Renal pelvis (tissue), 12 donors: ENCODE measurements at places on chromosomes 4 and X.

DNA sequence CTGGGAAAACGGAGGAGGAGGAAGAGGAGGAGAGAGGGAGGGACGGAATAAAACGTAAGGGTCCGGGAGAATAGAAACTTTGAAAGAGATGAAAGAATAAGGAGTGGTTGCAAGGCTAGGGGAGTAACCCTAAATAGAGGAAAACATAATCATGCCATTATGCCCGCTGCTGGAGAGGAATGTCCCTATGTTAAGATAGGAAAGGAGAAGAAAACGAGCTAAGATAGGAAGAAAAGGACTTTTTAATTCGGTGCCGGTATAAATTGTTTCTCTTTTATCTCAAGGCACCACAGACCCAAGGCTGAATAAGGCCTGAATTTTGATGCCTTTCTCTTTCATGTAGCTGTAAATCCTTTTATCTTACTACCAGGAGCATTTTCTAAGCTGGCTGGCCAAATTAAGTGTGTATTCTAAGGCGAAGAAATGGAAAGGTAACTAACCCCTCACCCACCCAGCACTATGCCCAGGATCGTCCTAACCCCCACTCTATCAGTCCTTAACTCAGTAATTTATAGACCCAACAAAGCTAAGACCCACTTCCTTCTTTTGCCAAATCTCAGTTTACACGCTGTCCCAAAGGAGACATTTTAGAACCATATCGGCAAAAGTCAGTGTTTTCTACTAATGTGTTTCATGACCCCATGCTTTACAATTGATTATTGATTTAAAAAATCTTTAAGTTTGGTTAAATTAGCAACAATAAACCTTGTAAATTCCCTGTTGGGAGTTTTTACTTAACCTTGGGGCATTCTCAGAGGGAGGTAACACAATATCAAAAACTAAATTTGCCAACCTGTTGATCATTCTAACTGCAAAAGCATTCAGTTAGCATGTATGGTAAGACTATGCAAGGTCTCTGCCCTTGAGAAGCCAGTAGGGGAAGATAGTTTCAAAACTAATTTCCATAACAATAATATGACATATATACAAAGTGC lies 1.1 kb upstream of the CUL4B start:
- DNase-seq: no peak

GRCh38 chrX:133159205-133159604 lies 58.9 kb downstream of the TFDP3 start:
- no peak for DNase-seq

DNA sequence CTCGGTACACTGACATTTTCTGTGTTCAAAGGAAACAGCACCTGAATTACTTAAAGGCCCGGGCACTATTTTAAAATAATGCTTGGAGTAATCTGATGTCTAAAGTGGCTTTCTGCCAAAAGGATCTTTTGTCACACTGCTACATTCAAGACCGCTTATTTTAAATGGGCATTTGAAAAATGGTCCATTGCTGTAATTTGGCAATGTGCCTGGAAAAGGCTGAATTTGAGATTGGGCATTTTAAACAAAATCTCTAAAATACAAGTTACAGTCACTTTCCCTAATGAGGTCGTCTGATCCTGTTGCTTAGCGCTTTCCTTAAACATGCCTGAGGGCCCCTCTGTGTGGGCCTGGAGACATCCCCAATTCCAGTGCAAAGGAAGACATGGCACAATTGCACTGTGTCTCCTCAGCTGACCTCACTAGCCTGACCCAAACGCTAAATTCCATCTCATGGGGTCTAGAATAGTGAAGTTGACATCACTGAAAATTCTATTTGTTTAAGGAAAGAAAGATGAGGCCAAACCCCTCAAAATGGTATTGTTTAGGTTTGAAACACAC lies 214.2 kb downstream of the GPC3 start:
- no peak for DNase-seq

DNA sequence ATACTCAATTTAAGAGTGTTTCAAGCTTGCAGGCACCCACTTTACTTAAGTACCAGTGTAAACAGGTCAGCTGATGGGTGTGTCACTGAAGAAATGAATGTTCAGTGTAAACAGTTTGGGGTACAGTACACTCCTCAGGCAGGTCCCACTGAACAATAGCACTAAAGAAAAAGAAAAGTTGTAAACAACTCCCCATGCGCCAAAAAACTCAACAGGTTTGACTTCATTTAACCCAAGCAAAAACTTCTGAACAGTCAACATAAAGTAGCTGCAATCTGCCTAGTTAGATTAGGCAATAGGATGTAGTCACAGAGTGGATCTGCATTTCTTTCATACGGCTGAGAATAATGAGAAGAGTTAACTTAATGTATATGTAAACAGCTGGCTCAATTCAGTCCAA lies 93.2 kb downstream of the FAM13A start:
- DNase-seq: no peak

GRCh38 chr4:58587856-58588255 lies 1477.7 kb upstream of the IGFBP7 start:
- no peak for DNase-seq
